ENCODE measurements at places on chromosomes 2 and 18. TPM values are rescaled to one million over a fixed set of nuclear protein-coding genes. Genes with fewer than 3 reads are reported as not detected.
A peak's percentile ranks its signal among the peaks of the same experiment; 100 is the strongest.

- no peak for DNase-seq
Measured at GRCh38 chr18:12041561-12041960, 52.1 kb upstream of the ANKRD62 start.

DNA sequence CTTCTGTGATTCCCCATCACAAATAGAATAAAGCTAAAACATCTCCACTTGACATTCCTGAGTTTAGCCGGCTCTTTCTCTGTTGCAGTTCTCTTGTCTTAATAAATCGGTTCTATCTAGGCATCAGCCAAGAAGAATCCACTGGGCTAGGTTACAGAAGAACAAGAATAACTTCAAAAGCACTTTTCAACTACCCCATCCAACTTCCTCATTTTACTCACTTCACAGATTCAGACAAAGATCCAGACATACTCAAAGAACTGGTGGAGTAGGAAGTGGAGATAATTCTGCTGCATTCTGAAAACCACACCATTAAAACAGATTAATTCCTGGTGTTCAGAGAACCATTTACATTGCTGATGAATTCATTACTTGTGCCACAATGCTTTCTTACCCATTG lies 9.6 kb upstream of the ALPK2 start:
- DNase-seq = no peak

GRCh38 chr2:232611559-232612218 lies 21.7 kb upstream of the EFHD1 start:
- peak; percentile 48 for DNase-seq

DNA sequence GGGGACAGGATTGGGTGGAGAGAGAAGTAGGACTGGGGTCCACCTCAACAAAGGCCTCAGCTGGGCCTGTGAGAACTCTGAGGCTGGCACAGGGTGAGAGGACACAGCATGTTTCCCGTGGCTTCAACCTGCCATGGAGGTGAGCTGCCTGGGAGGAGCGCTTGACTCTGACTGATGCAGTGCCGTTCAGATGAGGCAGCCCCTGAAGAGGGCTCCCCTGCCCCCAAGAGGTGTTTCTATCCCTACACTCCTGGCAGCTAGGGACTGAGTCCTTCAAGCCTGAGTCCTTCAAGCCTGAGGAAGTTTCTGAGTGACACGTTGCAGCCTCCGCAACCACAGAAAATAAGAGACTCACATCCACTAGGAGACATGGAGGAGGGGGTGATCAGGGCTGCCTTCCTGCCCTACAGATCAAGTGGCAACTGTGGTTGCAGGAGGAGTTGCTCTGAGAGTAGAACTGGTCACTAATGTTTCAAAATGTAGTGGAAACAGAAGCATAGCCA lies 49.6 kb upstream of the TMEM177 start:
- no peak for DNase-seq

DNA sequence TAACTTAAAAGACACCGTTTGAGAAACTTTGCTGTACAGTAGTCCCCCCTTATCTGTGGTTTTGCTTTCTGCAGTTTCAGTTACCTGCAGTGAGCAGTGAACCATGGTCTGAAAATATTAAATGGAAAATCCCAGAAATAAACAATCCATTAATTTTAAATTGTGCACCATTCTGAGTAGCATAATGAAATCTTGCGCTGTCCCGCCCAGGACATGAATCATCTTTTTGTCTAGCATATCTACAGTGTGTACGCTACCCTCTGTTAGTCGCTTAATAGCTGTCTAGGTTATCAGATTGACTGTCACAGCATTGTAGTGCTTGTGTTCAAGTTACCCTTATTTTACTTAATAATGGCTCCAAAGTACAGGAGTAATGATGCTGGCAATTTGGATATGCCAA lies 6.1 kb downstream of the ARPC2 start:
- DNase-seq = no peak

- DNase-seq = no peak
Measured at GRCh38 chr2:85718009-85718391, 23.8 kb downstream of the GNLY start.

DNA sequence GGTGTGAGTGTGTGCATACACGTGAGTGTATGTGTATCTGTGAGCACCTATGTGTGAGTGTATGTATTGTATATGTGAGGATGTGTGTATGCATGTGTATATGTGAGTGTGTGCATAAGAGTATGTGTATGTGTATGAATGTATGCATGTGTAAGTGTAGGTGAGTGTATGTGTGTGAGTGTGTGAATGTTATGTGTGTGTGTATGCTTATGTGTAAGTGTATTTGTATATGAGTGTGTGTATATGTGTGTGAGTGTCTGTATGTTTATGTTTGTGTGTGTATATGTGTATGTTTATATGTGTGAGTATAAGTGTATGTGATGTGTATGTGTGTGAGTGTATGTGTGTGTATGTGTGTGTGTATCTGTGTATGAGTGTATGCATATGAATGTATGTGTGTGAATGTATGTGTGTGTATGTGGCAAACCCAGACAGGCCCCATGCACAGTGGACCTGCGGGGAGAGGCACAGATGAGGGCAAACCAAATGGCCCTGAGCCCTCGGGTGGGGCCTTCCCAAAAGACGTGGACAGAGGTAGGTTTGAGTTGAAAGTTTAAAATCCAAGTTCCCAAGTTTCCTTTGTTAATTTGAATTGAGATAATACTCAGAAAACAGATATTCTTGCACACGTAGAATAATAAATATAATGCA lies 51.5 kb downstream of the EDAR start:
- DNase-seq = no peak

DNA sequence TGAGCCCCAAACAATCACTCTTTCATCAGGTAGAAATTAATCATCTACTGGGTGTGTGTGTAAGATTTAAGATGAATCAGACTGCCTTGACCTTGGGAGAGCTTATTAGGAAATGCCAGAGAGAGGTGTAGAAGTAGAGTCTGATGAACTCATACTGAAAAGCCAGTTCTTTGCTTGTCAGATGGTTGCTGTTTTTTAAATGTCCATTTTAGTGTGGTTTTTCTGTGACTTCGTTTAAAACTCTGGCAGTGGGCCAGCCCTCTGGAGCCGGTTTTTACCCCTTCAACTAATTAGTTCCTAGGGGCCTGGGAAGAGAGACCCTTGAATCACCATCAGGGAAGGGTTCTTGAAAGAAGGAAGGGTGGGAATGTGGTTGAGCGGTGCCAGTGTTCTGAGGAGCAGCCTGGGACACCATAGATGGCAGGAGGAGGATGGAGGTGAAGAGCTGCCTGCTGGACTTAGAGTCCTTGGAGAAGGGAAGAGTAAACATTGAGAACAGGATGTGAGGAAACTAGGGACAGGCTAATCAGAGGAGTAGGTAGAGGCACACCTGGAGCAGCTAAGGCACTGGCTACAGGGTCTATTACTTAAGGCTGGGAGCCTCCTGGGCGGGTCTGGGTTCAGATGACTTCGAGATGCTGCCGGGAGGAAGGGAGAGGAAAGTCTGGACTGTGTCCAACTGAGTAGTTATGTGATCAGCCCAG lies 66.1 kb downstream of the LRRFIP1 start:
- no peak for DNase-seq

DNA sequence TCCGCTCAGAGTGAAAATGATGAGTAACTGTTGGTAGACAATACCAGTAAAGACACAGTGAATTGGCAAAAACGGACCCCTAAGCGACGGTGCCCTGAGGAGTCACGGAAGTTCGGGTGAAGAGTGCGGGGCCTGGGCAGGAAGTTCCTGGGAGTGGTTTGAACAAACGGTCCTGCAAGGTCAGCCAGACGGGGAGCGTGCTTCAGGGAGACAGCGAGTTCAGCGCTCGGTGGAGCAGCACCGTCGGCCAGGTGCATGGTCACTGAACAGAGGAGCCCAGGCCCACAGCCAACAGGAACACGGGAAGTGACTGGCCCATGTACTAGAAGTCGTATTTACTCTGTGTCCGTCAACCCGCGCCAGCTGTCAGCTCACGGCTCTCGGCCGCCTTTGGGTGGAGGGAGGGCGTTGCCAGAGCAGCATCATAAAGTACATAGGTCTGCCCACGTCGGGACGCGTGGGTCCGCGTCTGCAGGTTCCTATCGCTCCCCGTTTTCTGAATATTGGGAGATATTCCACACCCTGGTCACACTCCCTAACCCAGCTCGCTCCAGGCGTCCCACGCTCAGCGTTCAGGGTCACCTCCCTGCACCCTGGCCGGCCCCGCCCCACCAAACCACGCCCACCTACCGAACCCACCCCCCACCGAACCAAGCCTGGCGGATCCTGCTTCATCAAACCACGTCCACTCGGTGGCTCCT lies 75.6 kb upstream of the UXS1 start:
- peak; percentile 9 for DNase-seq

- no peak for DNase-seq
Measured at GRCh38 chr2:57884281-57884680, 162.3 kb upstream of the VRK2 start.

DNA sequence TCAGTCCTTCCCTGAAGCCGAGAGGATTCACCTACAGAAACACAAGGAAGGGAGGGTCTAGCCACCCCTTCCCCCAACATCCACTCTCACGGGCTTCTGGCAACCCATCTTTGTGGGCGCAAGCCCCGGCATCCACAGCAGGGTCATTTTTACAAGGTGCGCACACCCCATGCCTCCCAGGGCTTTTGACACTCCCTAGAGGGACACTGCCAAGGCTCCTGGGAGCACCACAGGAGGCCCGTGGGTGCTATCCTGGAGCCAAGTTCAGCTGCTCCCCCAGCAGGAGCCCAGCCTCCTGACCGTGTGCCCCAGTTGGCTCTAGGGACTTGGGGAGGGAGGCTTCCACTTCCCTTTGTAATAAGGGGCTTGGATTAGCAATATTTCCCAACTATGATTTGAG lies 251.6 kb downstream of the TNS1 start:
- no peak for DNase-seq

DNA sequence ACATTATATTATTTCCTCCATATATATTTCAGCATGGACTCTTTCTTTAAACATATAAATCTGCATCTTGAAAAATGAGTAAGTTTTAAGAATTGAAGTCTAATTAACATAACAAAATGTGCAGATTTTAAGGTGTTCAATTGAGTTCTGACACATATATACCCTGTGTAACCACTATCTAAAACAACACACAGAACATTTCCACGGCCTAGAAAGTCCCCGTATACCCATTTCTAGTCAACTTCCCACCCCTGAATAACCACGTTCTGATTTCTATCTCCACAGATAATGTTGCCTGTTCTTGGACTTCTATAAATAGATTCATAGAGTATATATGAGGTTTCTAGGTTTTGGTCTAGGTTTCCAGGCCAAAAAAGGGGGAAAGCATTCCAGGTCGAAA lies 87.5 kb downstream of the AAK1 start:
- no peak for DNase-seq

DNA sequence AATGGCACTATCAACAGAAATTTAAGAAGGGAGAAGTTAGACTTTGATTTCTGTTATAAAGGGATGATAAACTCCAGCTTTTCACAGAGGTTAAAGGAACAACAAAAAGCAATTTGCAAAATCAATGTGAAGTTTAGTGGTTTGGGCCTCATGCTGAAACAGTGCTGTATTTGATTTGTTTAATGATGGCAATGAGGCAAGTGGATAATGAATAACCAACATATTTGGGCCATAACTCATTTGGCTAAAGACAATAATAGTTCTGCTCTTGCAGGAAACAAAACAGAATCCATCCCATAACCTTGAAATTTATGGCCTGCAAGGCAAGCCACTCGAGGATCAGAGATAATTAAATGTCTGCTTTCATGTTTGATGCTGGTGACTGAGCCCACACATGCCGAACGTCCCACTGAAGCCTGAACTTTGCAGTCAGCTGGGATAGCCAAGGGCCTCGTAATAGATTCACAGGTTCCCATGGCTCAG lies 56.5 kb downstream of the TPGS2 start:
- DNase-seq = no peak

GRCh38 chr2:60948926-60949579 lies 67.7 kb downstream of the REL start:
- no peak for DNase-seq

DNA sequence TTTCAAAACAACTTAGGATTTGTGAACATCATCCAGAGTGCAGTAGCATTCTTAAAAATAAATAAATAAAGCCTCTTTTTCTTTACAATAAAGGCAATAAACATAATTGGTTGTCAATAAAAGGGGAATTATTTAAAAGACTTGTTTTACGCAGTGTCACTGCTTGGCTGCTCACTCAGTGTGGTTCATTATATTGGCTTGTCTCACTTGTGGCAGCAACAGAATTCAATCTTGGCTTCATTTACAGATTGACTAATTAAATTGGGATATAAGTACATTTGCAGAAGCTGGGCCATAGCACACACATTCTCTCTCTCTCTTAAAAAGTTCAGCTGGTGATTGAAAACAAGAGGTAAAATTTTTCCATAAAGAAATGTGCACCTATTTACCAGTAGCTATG lies 1027.6 kb downstream of the LRP1B start:
- no peak for DNase-seq

DNA sequence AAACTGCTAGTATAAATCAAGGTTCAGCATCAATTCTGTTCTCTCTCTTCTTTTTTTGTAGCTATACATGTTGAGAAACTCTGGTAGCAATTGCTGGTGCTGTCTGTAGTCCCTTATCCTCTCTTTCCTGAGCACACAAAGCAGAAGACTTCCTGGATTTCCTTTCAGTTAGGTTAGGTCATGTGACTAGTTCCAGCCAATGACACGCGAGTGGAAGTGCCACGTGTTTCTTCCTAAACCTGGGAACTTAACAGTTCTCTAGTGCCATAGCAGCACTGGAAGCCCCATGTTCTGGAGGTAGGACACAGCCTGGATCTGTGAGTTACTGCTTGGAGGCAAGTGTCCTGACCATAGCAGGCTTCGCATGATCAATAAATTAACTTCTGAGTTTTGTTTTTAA lies 125.9 kb downstream of the PLA2R1 start:
- no peak for DNase-seq

- DNase-seq = no peak
Measured at GRCh38 chr2:188787021-188787657, 187.0 kb upstream of the COL3A1 start.

DNA sequence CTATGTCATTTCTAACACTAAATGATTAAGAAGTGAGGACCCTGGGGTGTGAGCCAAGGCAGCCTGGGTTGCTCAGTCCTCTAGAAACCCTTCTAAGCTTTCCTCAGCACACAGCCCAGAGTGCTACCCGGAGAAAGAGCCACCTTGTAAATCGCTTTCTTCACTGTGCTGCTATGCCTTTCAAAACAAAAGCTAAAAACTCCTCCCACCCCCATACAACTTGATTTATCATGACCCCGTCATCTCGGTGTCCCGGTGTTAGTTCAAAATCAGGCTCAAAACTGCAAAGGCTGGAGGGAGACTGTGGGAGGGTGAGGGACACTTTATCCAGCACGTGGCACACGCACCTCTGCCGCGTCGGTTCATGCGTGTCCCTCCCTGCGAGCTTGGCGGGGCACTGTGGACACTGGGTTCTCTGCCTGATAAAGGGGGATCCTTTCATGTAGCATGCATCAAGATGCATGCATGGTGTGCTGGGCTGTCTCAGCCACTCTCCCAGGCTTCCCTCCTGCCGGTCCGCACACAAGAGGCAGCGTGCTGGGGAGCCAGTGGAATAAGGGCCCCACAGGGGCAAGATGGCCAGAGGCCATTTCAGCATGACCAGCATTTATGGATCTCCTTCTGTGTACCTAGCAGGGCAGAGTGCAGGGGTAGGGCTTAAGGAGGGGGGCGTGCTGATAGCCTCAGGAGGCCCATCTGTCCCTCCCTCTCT lies 170.4 kb downstream of the SMAD7 start:
- DNase-seq = no peak

The ALLC gene
- total RNA-seq = not detected

The POTEE gene
- total RNA-seq = 0.62 TPM

The CTAGE1 gene
- not detected for total RNA-seq

The FBLN7 gene
- total RNA-seq = 16.7 TPM

The CIB4 gene
- total RNA-seq = not detected

The FAM237A gene
- total RNA-seq = not detected

The TMEFF2 gene
- not detected for total RNA-seq

The OSBPL6 gene
- total RNA-seq = 1.8 TPM
